Left ventricle myocardium inferior (tissue), 1 donor: ENCODE measurements at places on chromosomes 1 and 21.

GRCh38 chr1:199742547-199742946 is 285.0 kb upstream of the NR5A2 start:
- no peak for DNase-seq

GRCh38 chr1:198187973-198188588 is 31.3 kb downstream of the NEK7 start:
- no peak for DNase-seq

- no peak for DNase-seq
These were observed 604.8 kb downstream of the PLA2G4A start for GRCh38 chr1:187433598-187433997.

DNA sequence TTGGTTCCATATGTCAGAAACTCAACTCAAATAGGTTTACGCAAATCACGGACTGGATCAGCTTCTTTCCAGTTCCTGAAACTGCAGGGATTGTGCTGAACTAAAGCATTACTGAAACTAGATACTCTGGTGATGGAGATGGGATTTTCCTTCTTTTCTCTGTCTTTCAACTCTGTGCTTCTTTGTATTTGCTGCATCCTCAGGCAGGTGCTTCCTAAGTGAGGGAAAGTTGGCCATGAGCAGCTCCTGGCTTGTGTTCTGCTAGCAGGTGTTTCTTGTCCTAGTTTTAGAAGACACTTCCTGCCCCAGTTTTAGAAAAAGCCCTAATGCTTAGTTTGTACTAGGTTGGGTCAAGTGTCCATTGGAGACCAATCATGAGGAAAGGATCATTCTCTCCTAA is 86.7 kb upstream of the USP24 start:
- DNase-seq, result no peak

- no peak for DNase-seq
These were observed 67.5 kb downstream of the DNTTIP2 start for GRCh38 chr1:93811326-93812065.

DNA sequence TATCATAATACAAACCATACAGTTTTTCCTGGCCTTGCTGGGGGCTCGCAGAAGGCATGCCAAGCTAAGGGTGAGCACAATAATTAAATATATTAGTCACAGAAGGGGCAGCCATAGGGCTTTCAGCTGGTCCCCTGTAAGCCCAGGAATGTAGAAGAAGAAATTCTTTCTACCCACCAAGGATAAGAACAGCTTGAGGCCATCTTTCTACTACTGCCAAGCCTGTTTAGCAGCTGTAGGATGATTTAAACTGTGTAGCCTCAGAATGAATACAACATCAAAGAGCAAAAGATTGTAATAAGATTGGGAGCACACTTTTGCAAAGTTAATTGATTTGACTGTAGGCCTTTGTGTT is 171.5 kb downstream of the LRRC7 start:
- no peak for DNase-seq

- DNase-seq, result no peak
These were observed 13.2 kb downstream of the TP53BP2 start for GRCh38 chr1:223832637-223832943.

DNA sequence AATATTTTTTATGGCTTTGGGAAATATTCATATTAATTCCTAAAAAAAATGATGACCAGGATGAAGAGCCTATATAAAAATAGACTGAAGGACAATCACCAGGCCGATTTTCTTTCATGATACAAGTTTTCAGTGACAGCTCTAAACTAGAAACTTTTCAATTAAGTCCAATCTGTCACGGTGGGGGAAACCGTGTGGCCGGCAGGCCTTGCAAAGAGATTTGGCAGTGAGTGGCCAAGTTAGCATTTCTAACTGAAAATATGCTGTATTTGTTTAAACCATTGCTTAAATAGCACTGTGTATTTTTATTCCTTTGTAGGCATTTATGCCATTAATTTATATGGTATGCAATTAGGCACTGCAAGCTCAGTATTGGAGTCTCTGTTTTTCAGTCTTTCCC is 294.5 kb upstream of the NRIP1 start:
- DNase-seq, result no peak

DNA sequence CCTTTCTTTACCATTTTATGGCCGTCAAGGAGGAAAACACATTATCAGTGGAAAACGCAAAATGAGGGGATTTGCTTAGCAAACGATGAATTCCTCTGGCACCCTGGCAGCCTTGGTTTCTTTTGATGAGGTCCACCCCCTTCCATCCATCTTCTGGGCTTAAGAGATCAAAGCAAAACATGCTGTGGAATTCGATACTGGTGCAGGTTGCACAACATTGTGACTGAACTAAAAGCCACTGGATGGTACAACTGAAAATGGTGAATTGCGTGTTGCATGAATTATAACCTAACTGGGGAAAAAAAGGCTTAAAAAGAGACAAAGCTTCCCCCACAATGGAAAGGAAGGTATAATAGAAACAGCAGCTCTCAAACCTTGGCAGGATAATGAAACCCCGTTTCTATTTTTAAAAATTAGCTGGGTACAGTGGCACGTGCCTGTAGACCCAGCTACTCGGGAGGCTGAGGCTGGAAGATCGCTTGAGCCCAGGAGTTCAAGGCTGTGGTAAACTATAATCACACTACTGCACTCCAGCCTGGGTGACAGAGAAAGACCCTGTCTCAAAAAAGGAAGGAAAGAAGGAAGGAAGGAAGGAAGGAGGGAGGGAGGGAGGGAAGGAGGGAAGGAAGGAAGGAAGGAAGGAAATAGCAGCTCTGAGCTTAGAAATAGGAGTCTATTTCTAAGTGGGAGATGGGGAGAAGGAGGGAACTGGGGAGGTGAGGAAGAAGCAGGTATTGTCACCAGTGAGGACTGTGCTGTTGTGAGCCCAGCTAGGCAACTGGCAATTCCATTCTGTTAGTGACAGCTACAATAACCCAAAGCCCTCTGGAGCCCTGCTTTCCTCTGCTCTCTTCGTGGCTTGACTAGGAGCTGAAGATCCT is 29.0 kb upstream of the LGALS8 start:
- no peak for DNase-seq

- no peak for DNase-seq
These were observed 108.2 kb downstream of the LTN1 start for GRCh38 chr21:28884481-28884880.

- peak; percentile 26 for DNase-seq
These were observed 72.2 kb upstream of the SLC25A33 start for GRCh38 chr1:9466780-9467758.

DNA sequence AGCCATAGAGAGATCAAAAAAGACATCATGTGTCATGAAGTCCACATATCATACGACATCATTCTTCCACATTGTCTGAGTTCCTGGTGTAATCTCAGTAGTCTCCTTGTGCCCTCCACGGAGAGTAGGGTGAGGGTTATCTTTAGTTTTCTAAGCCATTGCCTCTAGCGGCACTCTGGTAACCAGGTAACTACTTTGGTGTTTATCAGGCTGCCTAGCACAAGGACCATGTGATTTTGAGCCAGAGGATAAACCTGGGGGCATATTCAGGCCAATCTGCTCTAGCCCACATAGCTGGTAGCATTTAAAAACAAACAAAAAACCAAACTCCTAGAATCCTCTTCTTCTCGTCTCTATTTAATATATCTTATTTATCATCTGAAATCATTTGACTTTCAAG is 147.4 kb downstream of the GDAP2 start:
- no peak for DNase-seq

DNA sequence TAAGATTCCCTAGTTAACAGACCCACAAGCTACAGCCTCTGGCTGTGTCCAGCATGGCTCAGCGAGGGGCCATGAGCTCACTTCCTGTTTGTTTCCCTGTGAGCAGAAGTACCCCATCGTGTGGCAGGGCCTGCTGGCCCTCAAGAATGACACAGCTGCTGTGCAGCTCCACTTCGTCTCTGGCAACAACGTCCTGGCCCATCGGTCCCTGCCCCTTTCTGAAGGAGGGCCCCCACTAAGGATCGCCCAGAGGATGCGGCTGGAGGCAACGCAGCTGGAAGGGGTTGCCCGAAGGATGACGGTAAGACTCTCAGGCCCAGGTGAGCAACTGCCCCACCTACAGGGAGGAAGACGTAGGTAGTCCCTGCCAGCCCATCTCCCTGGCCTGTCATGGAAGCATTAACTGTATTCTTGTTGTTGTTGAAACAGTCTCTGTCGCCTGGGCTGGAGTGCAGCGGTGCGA is 38.2 kb downstream of the ZBTB17 start:
- DNase-seq, result no peak

DNA sequence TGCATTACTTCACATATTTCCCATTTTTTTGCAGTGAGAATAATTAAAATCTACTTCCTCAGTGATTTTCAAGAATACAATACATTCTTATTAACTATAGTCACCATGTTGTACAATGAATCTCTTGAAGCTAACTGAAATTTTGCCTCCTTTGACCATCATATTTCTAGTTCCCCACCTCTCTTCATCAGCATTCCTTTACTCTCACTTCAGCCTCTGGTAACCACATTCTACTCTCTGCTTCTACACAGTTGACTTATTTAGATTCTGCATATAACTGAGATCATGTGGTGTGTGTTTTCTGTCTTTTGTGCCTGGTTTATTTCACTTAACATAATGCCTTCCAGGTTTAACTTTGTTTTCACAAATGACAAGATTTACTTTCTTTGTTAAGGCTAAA is 304.4 kb upstream of the LYPLAL1 start:
- DNase-seq, result no peak

DNA sequence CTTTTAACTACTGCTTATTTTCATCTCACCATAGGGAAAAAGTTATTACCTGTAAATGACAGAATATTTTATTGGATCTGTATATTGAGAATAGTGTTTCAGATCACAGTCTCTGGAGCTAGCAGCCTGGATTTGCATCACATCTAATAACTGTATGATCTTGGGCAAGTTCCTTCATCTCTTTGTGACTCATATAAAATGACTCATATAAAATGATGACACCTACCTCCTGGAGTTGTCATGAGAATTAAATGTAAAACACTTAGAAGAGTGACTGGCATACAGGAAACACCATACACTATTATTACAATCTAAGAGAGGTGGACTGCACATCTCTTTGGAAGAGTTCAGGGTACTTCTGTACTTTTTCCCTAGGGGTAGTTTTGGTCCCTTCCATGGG is 421.3 kb downstream of the NEGR1 start:
- DNase-seq, result no peak

DNA sequence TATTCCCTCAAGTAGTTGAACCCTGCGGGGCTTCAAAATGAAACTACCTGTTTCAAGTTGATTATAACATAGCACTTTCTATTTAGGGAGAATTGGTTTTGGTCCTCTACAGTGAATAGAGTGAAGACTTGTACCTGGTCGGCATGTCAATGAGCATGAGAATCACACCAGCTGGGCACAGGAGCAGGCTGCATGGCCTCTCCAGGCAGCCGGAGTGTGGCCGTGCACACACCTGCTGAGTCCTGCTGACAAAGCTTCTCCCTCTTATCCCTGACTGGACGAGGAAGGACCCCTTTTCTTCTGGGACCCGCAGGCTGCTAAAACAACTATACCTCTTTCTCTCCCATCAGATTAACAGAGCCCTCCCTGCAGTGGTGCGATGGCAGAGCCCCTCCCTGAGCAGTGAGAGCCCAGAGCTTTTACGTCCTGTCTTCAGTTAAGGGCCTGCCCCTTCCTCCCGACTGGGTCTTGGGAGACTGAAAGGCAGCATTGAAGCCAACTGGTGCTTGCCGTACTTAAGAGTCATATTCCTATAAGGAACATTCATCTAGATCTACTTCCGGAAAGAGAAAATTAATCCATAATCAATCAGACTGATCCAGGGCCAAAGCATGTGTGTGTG is 124.9 kb downstream of the CAPN8 start:
- DNase-seq, result no peak

DNA sequence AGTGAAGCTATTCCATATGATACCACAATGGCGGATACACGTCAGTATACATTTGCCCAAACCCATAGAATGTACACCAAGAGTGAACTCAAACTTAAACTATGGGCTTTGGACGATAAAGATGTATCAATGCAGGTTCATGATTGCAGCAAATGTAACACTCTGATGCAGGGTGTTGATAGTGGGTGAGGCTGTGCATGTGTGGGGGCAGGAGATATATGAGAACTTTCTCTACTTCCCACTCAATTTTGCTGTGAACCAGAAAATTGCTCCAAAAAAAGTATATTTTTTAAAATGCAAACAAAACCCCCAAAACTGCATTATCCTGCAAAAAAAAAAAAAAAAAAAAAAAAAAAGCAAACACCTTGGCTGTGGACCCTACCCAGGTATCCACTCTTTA is 3.4 kb downstream of the ATP1A2 start:
- no peak for DNase-seq

GRCh38 chr1:189538271-189538670 is 939.4 kb downstream of the BRINP3 start:
- no peak for DNase-seq

- no peak for DNase-seq
These were observed 5.2 kb downstream of the NCF2 start for GRCh38 chr1:183585038-183585437.

- peak; percentile 46 for DNase-seq
These were observed 9.5 kb downstream of the SIPA1L2 start for GRCh38 chr1:232620356-232620969.

- DNase-seq, result no peak
These were observed 295.6 kb downstream of the S1PR1 start for GRCh38 chr1:101532377-101532776.

- DNase-seq, result no peak
These were observed 108.5 kb downstream of the NFIA start for GRCh38 chr1:61190618-61191432.

- no peak for DNase-seq
These were observed 131.4 kb upstream of the COL6A1 start for GRCh38 chr21:45850181-45850580.

GRCh38 chr1:46618754-46619415 is 2.3 kb upstream of the MOB3C start:
- DNase-seq, result no peak

GRCh38 chr21:28317177-28317950 is 675.3 kb downstream of the LTN1 start:
- no peak for DNase-seq
